ENCODE measurements at places on chromosomes 16 and 17.

DNA sequence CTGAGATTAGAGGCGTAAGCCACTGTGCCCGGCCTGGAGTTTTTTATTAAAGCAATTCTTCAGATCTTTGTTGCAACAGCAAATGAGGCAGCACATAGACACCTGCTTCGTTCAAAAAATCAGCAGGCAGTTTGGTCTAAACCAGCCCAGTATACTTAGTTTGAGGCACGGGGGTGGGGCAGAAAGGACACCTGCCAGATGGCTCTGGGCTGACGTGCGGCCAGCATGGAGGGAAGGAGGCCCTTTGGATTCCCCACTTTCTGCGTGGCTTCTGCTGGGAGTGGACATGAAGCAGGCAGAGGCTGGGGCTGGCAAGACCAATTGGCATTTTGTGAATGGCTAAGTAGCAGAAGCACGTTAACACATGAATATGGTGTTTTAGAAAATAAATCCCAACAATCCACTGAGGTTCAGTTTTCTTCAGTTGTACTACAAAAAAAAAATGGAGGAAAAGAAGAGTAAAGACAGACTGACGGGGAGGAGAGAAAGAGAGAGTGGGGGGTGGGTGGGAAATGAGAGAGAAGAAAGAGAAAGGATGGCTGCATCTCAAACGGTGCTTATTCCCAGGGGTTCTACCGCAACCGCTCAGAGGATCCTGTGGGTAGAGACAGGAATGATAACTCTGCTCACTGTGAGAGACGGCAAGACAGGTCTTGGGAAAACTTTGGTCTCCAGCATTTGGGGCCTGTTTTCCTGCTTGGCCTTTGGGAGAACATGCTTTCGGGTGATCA is 16.3 kb downstream of the C16orf46 start:
- no peak for DNase-seq

DNA sequence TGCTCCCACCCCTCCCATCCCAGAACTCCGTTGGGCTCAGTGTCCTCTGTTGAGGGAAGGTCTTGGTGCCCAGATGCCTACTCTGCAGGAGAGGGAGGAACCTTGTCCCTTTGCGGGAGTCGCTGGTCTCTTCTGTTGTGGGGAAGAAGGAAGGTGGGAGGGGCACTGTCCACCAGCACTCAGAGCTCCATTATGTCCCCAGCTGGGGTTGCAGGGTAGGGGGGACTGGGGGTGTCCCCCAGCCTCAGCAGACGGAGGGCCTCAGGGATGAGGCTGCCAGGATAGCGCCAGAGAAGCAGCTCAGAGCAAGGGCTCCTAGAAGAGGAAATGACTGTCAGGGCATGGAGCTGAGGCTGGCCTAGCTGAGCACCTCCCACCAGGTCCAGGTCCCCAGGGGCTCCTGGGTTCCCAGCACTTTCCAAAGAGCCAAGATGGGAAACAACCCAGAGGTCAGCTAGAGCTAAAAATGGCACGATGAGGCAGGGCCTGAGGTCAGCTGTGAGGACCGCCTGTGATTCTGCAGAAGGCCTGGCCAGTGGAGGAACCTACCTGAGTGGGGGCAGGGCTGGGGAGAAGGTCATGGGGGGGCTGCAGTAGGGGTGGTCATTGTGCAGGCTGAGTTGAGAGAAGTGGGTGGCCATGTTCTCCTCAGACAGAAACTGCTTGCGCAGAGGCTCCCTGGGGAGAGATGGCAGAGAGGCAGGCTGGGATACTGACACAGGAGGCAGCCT is 893 bp downstream of the HCFC1R1 start:
- DNase-seq, result no peak

GRCh38 chr17:73878923-73879322 is 234.7 kb upstream of the SDK2 start:
- DNase-seq, result no peak

- DNase-seq, result no peak
Measured at GRCh38 chr17:56165072-56165641, 11.9 kb downstream of the ANKFN1 start.

DNA sequence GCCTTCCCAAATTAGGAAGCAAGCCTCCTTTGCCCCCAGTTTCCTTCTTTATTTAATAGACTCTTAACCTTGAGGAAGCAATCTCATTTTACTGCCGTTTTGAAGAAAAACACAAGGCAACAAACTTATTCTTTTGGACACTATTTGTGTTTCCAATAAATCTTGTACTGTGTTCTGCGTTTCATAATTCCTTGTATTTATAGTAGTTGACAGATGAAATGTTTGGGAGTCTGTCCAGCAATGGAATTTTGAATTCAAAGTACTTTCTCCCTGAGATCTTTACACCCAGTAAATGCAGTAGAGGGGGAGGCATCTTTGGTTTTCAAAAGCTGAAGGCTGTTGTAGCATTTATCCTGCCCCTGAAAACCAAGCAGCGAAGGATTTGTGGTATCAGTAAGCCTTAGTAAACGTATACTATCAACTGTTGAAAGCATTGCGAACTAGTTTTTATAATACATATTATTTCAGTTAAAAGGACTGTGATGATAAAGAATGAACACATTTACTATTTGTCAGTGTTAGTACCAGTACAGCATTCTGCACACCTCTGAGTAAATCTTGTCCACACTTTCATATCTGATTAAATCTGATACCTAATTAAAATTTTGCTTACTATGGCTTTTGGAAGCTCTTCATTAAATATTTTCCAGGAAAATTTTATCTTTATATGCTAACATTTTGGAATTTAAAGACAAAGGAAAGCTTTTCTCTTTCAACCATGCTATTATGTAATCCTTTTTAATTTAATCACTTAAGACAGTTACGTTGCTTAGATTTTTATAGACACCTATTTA is 83.1 kb downstream of the TNRC6C start:
- DNase-seq, result no peak

- DNase-seq, result no peak
Measured at GRCh38 chr17:13885953-13886889, 183.1 kb upstream of the COX10 start.

DNA sequence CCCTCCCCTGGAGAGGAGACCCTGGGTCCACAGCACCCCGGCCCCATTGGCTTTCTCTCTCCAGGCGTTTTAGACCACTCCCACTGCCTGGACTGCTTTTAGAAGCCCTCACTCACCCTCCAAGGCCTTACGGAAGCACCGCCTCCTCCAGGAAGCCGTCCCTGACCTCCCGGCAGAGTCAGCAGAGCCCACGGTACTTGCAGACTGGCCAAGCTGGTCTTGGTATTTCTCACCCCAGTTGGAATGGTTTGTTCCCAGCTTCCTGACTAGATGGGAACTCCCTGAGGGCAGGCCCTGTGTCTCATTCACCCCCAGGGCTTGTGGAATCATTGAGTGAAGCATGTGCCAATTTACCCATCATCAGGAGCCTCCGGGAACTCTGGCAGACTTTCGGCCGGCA is 9.2 kb downstream of the SCGB1C2 start:
- no peak for DNase-seq

DNA sequence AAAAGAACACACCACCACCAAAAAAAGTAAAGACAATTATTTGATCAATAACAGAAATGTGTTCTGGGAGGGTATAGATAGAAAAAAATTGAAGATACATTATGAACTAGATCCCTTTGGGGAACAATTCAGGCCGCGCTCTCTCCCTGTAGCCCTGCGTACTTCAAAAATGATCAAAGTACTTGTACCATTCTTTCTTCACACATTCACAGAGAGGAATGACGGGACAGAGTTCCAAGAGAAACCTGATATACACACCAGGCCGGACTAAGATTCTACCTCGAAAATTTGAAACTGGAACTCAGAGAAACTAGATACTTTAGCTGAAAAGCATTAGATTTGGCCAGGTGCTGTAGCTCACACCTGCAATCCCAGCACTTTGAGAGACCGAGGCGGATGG is 50.0 kb downstream of the CNOT1 start:
- DNase-seq, result no peak

- DNase-seq, result no peak
Measured at GRCh38 chr16:53651357-53651756, 52.3 kb downstream of the RPGRIP1L start.

DNA sequence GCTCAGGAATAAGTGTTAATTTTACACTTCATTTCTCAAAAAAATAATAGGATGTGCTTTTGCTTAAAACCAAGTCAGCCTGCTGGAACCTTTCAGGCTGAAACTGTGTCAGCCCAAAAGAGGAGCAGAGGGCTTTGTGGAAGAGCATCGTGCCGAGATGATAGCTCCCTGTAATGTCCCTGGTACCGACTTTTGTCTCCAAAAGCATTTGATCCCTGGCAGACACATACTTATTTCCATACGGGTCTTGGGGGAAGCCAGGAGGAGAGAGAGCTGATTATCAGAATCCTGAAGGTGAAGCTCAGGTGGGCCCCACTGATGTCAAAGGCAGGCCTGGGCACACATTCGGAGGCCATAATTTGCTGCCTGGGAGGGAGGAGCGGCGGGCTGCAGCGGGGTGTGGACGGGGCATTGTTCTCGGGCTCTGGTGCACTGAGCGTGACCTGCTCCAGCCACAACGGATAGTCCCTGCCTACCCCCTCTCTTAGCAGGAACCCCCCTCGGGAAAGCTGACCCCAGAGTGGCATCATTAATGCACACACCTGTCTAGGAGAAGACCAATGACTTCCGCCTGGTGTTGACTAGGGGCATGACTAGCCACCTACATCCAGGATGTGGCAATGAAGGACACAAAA is 155.9 kb downstream of the C16orf78 start:
- DNase-seq, result no peak

DNA sequence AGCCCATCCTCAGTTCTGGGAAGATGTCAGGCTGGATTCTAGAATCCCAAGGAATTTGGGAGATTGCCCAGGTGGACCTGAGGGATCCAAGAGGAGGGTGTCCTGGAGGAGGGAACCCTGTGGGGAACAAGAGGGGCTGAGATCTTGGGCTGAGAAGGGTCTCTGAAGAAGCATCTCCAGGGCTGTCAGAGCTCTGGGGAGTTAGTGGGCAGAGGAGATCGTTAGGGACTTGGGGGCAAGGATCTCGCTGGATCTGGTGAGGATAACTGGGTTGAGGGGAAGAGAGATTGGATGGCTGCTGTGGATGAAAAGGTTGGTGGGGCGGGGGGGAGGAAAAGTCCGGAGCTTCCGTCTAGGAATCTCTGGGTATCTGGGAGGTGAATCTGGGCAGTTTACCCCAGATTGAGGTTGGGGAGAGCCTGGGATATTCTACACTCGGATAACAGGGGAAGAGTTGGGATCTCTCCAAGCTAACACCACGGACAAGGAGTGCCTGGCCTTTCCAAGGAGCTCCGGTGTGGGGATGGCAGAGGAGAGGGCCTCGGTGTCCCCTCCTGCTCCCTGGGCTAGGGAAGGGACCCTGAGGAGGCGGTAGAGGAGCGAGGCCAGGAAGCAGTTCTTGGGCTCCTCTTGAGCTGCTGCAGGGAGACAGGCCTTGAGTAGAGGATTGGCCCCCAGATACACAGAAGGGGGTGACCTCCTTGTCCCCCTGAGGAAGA is 1.7 kb downstream of the FBXL19 start:
- no peak for DNase-seq

DNA sequence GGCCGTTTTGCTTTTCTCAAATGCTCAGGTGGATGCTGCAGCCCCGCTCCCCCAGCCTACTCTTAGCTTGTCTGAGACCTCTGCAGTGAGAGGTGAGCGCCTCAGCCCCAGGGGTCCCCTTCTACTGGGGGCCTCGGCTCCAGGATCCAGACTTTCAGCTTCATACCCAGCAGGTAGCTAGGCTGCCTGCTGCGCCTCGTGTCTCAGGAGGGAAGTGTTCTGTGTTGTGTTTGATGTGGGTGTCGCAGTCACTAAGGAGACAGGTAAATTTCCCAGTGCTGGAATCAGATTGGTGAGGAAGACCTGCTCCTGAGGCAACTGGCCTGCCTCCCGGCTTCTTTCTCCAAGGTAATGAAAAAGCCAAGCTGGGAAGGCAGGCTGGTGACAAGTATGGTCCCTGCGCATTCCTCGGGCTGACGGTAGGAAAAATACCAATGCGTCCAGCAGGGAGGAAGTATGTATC is 604.0 kb upstream of the SALL1 start:
- no peak for DNase-seq

DNA sequence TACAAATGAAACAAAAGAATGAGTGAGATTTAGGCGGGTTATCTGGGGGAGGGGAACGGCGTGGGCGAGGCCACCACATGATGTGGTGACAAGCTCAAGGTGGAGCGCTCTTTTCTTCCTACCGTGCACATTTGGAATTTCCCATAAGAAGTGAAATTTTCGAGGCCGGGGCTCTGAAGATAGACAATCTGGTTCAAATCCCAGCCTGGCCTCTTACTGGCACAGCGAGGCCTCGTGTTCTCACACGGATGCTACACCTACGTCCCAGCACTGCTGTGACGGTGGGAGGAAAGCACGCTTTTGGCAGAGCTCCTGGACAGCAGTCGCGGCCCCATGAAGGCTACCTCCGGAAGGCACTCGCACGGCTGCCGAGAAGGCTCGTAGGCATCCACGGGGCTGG is 25.2 kb downstream of the ZDHHC7 start:
- no peak for DNase-seq

DNA sequence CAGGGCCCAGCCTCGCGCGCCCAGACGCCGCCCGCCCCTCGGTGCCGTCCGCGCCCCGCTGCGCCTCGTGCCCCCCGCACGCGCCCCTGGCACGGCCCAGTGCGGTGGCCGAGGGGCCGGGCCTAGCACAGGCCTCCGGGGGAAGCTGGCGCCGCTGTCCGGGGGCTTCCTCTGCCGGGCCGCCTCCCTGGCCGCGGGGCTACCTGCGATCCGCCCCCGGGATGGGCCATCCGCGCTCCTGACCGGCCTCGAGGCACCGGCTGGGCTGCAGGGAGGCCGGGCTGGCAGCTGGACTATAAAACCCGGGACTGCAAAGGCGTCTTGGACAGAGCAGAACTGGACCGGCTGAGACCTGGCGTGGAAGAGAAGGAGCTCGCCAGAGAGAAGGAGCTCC is 783 bp downstream of the BHLHA9 start:
- no peak for DNase-seq

DNA sequence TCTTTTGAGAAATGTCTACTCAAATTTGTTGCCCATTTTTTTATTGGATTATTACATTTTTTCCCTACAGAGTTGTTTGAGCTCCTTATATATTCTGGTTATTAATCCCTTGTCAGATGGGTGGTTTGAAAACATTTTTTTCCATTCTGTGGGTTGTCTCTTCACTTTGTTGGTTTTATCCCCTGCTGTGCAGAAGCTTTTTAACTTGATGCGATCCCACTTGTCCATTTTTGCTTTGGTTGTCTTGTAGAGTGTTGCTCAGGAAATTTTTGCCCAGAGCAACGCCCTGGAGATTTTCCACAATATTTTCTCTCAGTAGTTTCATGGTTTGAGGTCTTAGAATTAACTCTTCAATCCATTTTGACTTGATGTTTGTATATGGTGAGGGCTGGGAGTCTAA is 592.8 kb upstream of the GOT2 start:
- DNase-seq, result no peak

DNA sequence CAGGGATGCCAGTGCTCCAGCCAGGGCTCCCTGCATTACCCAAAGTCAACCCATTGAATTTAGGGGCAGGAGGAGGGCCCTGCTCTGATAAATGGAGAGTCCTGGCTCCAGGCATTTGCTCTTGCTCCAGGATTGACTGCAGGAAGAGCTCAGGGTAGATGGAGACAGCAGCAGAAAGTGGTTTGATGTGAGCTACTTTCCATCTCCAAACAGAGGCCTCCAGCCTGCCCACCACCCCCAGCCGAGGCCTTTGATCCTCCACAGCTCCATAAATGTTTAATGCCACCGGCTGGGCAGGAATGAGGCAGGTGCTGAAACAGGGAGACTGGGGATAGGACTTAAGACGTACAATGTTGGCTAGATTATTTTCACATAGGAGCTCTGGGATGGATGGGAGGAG is 4.3 kb upstream of the SEZ6 start:
- no peak for DNase-seq

All from kidney epithelial cell (primary cell).